Mammary epithelial cell (primary cell): ENCODE measurements at places on chromosomes 11 and 22.

DNA sequence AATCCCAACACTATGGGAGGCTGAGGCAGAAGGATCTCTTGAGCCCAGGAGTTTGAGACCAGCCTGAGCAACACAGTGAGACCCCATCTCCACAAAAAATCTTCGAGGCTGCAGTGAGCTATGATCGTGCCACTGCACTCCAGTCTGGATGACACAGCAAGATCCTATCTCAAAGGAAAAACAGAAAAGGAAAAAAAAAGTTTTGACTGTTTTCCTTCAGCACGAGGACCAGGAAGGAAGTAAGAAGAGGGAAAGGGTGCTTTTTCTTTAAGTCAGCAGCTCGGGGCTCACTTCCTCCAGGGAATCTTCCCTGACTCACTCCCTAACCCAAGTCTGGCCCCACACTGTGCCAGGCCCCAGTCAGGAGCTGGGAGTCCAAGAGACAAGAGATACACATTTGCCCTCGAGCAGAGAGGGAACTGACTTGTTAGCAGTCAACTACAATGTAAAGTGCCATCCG, 14.2 kb downstream of the ARRB1 start:
- peak; percentile 48 for DNase-seq

DNA sequence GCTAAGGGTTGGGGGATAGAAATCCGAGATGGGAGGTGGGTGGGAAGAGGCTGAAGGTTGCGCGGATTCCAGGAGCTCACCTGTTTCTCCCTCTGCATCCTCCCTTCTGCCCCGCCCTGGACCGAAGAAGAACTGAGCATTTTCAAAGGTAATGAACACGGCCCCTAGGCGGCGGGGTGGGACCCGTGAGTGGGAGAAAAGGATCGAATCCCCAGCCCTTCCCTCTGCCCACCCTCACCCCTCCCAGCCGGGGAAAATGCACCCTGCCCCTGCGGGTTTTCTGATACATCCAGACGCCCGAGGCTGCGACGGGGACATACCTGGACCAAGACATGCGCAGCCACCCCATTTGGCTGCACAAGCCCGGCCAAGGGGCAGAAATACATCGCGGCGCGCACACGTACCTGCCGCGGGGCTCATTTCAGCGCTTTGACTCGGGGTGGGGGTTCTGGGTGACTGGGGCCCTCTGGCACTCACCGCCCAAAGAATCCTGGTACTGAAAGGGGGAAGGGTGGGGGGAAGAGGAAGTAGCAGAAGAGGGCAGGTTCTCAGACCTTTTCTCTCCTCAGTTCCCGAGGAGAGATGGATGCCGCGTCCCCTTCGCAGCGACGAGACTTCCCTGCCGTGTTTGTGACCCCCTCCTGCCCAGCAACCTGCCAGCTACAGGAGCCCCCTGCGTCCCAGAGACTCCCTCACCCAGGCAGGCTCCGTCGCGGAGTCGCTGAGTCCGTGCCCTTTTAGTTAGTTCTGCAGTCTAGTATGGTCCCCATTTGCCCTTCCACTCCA, 6.0 kb downstream of the VSIG2 start:
- DNase-seq, result no peak

DNA sequence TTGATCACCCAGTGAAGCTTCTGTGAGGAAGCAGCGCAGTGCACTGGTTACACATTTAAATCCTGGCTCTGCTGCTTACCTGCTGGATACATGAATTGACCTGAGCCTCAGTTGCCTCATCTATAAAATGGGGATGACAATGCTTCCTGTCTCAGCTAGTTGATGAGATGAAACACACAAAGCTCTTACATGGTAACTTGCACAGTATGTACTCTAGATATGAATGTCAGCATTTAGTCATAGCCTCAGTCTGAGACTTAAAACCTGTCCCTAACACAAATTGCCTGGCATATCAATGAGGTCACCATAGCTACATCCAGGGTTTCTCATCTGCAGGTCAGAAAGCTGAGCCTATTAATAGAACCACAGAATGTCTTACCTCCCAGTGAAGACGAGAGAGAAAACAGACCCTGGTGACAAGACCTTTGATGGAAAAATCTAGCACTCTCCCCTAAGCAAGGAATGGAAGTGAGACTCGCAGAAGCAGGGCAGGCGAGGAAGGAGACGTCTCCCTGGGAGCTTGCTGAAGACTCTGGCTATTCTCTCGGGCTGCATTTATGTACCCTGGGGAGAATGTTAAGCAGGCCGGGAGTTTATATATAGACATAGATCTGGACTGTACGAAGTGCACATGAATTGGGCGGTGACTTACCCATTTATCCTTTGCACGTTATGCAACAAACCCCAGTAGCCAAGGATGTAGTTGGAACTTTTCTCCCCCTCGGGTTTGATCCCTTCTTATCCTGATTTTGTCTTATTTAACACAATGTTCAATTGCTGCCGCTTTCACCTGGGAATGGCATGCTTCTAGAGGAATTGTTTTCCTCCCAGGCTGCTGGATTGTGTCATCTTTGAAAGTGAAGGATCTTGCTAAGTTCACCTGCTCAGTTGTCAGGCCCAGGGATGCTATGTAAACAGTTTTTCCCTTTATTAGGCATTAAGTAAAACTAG, 18.0 kb downstream of the SDHAF2 start:
- DNase-seq, result peak; percentile 1

DNA sequence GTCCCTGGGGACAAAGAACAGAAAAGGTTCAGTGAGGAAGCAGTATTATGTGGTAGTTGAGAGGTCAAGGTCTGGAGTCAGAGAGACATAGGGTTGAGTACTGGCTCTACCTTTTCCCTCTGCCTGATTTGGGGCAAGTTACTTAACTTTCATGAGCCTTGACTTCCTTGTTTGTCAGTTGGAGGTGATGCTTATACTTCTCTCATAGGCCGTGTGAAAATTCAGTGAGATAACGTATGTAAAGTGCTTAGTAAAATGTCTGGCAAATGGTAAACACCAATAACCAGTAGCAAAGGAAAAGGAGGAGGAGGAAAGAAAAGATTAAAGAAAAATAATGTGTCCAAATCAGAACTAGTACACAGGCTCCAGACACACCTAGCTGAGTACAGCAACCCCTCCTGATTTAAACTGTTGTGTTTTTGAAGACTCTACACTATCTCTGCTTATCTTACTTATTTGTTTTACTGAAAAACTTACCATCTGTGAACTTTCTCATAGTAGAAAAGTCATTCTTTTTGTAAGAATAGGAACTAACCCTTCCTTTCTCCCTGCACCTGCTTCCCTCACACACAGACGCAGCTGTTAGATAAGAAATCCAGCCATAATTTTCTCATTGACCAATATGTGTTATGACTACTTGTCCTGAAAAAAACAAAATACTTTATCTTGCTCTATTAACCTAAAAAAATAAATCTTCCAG, 126.9 kb downstream of the CD44 start:
- DNase-seq, result no peak

GRCh38 chr11:36098087-36098486, 154.2 kb downstream of the LDLRAD3 start:
- no peak for DNase-seq

DNA sequence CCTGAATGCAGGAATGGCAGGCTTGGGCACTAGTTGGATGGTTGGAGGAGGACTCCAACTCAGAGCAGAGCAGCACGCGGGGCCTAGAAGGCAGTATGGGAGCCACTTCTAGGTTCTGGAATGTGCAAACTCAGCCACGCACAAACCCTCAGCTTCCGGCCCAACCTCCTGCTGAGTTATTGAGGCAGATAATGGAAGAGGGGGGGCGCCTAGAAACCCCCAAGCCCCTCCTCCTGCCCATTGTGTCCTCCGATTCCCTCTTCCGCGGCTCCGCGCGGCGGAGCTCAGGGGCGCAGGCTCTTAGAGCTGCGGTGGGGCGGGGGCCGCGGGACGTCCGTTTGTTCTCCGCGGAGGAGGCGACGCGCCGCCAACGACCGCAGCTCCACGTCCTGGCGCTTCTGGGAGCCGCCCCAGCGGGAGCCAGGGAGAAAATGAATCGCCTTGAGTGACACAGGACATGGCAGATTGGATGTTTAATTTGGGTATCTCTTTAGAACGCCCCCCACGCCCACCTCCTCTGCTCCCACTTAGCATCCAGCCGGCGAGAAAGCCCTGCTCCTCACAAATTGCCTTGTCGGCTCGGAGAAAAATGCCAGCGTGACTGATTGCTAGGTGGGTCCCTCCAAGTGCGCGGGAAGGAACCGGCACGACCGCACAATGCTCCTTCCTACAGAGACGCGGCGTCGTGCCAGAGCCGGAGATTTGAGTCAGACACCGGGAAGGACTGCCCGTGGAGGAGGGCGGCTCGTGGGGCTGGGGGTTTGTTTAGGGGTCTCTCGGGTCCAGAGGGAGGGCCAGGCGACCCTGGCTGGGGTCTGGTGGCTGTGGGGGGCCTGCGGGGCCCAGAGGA, 144.6 kb downstream of the NECTIN1 start:
- DNase-seq, result peak; percentile 61

DNA sequence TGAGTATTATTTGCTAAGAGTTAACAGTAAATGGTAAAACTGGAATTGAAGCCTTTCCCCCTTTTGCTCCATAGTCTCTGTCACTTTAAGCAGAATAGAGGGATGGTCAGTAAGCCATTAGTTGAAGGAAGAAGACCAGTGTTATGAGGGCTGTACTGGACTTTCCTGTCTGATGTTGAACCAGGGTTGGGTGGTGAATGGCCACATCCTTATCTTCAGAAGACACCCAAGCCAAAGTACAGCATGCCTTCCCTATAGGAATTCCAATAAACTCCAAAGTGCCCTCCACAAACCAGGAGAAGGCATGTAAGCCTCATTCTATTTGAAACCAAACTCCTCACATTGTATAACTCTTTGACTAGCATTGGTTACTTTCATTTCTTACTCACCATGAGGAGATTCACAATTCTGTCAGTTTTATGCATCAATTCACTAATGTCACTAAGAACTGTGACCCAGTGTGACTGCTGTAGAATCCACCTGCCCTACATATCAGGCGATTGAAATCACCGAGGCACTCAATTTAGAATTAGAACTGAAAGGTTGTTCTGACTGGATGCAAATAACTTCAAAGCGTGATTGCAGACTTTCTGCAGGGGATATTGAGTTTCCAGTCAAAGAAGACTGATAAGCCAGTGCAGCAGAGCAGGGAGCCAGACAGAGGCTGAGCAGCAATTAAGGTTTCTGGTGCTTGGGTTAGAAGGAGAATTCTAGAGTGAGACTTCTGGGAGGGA, 107.1 kb upstream of the DDI1 start:
- DNase-seq, result no peak

- DNase-seq, result no peak
Observed at GRCh38 chr22:19275919-19276600, 15.5 kb downstream of the CLTCL1 start.

DNA sequence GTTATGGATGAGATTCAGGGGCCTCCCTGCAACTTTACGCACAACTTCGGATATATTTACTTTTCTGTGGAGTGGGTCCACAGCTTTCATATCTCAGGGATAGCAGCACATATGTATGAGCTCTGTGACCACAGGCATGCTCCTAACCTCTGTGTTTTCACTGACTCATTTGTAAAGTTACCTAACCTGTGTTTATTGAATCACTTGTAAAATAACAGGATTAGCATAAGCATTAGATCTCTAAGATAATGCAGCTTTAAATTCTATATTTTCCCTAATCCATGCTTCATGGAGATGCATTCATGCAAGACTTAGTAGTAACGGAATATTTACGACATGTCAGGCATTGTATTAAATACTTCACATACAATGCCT, 47.9 kb upstream of the DDI1 start:
- DNase-seq, result peak; percentile 67

- no peak for DNase-seq
Observed at GRCh38 chr11:86292912-86293616, 9.0 kb upstream of the HIKESHI start.

- DNase-seq, result peak; percentile 51
Observed at GRCh38 chr11:124174001-124174583, 9.1 kb upstream of the OR10D3 start.

- no peak for DNase-seq
Observed at GRCh38 chr22:39416319-39416718, 16.7 kb downstream of the TAB1 start.

- no peak for DNase-seq
Observed at GRCh38 chr11:35606206-35606605, 12.1 kb upstream of the FJX1 start.

DNA sequence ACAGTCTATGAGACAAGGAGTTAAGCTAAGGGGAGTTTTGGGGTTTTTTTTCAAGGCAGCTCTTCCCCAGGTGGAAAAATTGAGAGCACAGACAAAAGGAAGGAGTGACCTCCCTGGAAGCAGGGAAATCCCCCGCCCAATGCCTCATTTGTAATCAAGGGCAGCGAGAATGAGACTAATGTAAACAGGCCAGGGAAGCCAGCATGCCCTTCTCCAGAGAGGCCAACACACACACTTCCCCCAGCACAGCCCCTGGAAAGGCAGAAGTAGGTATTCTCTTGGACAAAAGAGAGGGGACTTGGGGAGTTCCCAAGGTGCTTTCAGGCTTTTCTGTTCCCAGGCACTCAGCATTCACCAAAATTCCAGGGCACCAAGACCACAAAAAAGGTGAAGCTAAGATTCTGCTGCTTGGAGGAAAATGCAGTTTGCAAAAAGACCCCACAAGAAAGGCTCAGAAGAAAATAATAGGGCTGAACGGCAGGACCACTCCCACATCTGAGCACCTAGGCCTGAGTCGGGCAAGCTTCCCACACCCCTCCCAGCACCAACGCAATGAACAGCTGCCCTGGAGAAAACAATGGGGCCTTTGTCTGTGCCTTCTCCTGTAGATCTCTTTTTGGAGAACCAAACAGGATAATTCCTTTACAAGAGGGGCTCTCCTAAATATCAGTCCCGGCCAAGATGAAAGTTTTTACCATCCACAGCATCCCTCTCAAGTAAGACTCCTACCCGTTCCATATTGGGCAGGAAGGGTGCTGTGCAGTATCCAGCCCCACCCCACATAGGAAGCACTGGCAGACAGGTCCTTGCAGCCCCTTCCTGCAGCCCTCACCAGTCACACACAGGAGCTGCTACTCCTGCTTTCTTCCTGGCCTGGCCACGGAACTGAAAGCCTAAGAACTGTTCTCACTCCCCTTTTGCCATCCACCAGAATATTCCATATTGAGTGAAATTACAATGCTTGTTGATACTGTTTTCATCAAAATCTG, 70.7 kb upstream of the AKIP1 start:
- DNase-seq, result peak; percentile 81

GRCh38 chr11:30990625-30991296, 378.8 kb downstream of the DCDC1 start:
- no peak for DNase-seq

DNA sequence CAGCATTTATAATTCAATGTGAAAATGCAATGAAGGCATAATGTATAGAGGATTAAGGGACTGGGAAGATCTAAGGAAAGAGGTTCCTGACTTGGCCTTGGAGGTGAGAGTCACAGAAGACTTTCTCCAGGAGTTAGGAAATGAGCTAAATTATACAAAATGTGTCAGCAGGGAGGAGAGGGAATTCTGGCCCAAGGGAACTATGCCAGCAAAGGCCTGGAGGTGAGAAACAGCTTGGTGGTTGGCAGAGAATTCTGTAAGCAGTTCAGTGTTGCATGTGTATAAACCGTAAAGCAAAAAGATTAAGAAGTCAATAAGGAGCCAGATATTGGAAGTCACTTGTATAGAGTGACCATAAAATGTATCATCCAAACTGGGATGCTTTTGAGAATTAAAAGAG, 142.2 kb upstream of the SESN3 start:
- DNase-seq, result no peak
